Thyroid gland (tissue), 4 donors: ENCODE measurements at places on chromosomes 7 and 10. TPM values are rescaled to one million over a fixed set of nuclear protein-coding genes. Genes with fewer than 3 reads are reported as not detected.

The HHEX gene
- 90.9 TPM for total RNA-seq

The MXI1 gene
- 57.7 TPM for total RNA-seq

The PTPRE gene
- 18.1 TPM for total RNA-seq

The SPDYE8 gene
- total RNA-seq: not detected
